ENCODE measurements at places on chromosomes 7 and 10.
A peak's percentile ranks its signal among the peaks of the same experiment; 100 is the strongest.

- no peak for DNase-seq
Observed at GRCh38 chr7:45645141-45645969, 71.2 kb downstream of the ADCY1 start.

GRCh38 chr10:66627156-66627555 lies 298.7 kb upstream of the LRRTM3 start:
- DNase-seq = no peak

- DNase-seq = no peak
Observed at GRCh38 chr7:83457022-83457892, 191.7 kb downstream of the SEMA3E start.

GRCh38 chr7:99365318-99366141 lies 9.0 kb upstream of the ARPC1B start:
- DNase-seq = no peak

- DNase-seq = no peak
Observed at GRCh38 chr7:88042157-88042556, 108.1 kb downstream of the ADAM22 start.

GRCh38 chr10:63884426-63884825 lies 363.2 kb downstream of the REEP3 start:
- no peak for DNase-seq

DNA sequence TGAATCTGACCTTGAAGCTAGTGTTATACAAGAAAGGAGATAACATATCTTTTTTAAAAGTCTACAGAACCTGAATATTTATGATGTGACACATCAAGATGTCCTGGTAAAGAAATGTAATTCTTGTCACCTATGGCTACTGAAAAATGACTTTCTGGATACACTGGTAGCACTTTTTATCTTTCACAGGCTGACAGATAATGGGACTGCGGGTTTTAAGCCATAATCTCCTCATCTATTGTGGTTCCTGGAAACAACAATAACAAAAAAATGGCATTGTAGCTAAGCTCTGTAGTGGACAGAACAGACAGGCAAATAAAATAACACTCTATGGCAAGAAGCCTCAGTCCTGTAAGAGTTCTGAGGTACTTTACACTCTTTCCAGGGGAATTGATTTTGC lies 31.6 kb upstream of the YAE1 start:
- DNase-seq = no peak

DNA sequence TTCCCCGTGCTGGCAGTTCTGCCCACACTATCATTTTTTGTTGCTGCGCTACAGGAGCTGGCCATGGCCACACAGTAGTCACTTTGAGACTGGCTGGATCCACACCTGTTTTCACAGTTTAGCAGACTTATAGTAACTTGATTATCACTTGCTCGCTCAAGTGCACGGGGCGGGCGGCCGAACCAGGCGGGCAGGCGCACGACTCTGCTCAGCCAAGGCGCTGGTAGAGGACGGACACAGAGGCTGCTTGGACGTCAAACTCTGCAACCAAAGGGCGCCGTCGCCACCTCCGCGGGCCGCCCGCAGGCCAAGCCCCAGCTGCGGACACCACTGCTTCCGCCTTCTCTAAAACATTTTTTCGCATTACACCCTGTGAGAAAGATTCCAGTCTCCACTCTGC lies 38.4 kb upstream of the PHYHIPL start:
- no peak for DNase-seq

- no peak for DNase-seq
Observed at GRCh38 chr7:24731313-24731712, 26.0 kb downstream of the GSDME start.

GRCh38 chr7:140358412-140359051 lies 39.8 kb downstream of the SLC37A3 start:
- DNase-seq = no peak

DNA sequence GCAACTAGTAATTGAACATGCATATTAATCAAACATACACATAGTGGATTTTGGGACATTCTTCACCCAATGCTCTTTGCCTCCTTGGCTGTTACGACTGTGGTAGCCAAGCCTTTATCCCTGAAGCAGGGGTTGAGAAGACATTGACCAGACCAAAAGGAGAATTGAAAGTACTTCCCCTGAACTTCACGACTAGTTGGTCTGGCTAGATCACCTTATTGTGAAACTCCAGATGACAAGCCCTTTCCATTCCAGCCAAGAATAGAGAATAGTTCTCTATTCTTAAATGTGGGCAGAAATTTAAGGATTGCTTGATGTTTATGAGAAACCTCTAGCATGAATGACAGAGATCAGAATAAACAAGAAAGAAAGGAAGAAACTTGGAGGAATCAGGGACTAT lies 97.0 kb downstream of the LRMDA start:
- DNase-seq = no peak

GRCh38 chr10:90644165-90644564 lies 213.7 kb downstream of the HTR7 start:
- no peak for DNase-seq

DNA sequence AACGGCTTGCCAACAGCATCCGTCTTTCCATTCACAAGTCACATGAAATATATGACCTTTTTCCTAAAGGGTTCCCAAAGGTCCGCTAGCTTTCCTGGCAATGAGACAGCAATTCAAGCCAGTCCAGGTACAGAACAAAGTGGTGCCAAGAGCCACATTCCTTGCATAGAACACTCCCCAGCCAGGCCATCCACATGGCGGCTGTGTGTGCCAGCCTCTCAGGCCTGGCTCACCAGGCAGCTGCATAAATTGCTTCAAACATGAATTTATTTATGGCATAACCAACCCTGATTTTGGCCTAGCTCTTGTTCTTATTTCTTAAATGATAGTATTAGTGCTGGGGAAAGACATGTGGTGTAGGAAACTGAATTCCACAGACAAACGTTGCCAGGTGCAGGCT lies 63.7 kb upstream of the CREB5 start:
- DNase-seq = no peak

GRCh38 chr10:132400041-132400546 lies 3.1 kb downstream of the PWWP2B start:
- DNase-seq = no peak

- no peak for DNase-seq
Observed at GRCh38 chr7:10156972-10157371, 816.7 kb upstream of the PHF14 start.

DNA sequence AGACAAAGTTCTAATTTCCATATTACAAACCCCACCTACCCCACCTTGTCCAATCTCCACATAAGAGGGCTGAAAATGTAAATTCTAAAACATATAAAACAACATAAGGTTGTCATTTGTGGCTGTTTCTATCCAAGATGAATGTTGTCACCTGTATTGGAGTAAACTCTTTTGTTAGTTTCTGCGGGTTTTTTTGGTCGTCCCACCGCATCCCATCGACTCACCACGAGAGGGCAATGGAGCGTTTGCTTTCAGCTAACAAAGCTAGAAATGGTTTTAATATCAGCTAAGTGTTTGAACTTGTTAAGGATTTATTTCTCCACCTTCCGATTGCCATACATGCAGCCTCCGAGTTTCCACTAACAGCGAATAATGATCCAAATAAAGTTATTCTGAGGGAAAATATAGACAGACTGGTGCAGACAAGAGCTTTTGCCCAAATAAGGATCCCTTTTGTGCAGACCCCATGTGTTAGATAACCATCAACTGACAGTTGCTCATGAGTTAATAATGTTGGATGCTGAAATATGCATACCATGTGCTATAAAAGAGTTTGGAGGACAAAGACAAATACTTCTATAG lies 137.2 kb downstream of the ARID5B start:
- DNase-seq = peak; percentile 67

Data from amniotic stem cell (primary cell).